SJSA1 (cell line): ENCODE measurements at places on chromosomes 3 and 15. TPM values are rescaled to one million over a fixed set of nuclear protein-coding genes. Genes with fewer than 3 reads are reported as not detected.

Gene C3orf33
- 2.1 and 4.5 TPM in 2 replicates for total RNA-seq

DNA sequence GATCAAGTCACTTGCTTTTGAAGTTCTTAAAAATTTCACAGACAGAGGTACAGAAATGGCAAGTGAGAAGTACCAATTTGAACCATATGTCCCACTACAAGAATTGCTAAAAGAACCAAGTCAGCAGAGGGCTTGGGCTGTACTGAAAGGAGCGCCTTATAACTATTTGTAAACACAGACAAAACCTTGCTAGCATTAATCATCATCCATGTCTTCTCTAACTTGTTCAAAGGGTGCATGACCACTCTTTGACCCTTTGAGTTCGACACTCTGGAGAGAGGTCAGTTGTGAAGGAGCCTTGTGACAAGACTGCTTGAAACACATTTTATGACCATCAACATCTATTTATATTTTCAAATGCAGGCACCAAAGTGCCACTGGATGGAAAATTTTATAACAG, 191.7 kb downstream of the PDZRN3 start:
- no peak for DNase-seq

GRCh38 chr3:48851407-48851806, 3.7 kb upstream of the PRKAR2A start:
- DNase-seq, result no peak

DNA sequence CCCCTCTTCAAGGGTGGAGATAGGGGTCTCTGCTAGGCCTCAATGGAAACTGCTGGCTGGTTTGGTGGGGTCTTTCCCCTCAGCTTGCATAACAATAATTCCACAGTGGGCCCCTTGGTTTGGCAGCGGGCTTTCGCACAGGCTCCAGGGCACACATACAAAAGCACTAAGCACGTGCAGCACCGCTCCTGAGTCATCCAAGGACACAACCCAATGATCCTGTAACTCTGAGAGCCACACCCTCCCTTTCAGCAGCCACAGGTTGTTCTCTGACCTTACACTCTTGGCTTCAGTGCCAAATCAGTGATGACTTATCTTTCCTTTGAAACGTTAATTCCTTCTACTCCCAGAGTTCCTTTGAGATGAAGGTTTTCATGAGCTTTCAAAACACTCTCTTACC, 41.7 kb downstream of the DAPK2 start:
- DNase-seq, result no peak

DNA sequence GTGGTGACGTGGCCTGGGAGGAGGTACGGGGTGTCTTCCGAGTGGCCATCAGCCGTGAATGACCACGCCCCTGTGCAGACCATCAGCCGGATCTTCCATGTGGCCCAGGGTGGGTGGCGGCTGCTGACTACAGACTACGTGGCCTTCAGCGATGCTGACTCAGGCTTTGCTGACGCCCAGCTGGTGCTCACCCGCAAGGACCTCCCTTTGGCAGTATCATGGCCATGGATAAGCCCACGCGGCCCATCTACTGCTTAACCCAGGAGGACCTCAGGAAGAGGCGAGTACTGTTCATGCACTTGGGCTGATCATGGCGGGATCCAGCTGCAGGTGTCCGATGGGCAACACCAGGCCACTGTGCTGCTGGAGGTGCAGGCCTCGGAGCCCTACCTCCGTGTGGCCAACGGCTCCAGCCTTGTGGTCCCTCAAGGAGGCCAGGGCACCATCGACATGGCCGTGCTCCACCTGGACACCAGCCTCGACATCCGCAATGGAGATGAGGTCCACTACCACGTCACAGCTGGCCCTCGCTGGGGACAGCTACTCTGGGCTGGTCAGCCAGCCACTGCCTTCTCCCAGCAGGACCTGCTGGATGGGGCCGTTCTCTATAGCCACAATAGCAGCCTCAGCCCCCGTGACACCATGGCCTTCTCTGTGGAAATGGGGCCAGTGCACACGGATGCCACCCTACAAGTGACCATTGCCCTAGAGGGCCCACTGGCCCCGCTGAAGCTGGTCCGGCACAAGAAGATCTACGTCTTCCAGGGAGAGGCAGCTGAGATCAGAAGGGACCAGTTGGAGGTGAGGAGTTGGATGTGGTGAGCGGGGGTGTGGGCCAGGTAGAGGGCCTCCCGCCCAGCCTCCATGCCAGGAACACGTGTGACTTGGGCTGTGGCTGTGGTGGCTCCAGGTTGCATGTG, 178.4 kb downstream of the TBC1D2B start:
- DNase-seq, result no peak

- no peak for DNase-seq
These were observed 7.8 kb downstream of the MELTF start for GRCh38 chr3:197021729-197022404.

DNA sequence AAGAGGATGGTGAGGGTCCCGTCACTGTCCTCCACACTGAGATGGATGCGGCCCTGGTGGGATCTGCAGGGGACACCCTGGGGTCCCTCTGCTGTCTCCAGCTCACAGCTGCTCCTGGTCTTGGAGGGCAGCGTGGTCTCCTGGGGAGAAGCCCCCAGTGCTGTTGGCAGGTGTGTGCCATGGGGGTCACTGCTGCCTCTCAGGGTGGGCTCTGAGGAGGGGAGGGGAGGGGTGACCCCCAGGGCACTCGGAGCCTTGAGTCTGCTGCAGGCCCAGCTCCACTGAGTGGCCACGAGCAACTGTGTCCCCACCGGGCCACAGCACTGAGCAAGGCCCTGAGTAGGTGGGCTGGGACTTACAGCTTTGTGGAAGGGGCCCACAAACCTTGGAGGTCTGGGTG, 34.7 kb downstream of the KLHL25 start:
- no peak for DNase-seq

Gene CADM2
- not detected in 2 replicates for total RNA-seq

Gene ZMYND10
- total RNA-seq, result 0.97 TPM in 1 of 2 replicates, not detected in the other

DNA sequence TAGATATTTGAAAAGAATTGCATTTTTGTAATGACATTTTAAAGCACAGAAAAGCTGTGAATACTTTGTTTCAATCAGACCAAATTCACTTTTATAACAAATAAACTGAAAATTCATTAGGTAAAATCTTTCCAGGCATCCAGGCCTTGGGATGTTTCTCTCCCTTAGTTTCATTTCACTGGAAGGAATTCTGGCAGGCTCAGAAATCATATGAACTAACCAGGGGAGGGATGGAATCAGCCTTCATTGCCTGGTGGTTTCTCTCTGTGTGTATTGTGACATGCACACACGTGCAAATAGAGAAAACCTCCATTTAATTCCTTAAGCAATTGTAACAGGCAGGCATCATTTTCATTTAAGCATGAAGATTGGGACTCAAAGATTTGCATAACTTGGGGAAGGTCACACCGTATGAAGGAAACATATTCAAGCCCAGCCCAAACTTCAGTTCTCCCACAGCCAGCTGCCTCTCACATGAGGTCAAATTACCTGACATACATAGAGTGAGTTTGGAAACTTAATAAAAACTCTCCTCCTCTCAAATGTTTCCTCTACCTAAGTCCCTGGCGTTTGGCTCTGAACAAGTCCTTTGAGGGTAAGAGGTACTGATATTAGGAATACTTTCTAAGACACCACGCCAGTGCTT, 376.1 kb upstream of the MCTP2 start:
- no peak for DNase-seq
